ENCODE measurements at places on chromosomes 3 and 15. TPM values are rescaled to one million over a fixed set of nuclear protein-coding genes. Genes with fewer than 3 reads are reported as not detected.
A peak's percentile ranks its signal among the peaks of the same experiment; 100 is the strongest.

GRCh38 chr15:72474912-72475628 lies 940 bp downstream of the ARIH1 start:
- H3K36me3 ChIP-seq, result peaks cover 34% of the 10 kb centered on the region
- peaks cover 24% of the 10 kb centered on the region for H3K4me1 ChIP-seq
- DNase-seq, result peak; percentile 71
- peak overlapping the region; percentile 82 for H3K27ac ChIP-seq
- peak overlapping the region; percentile 96 for H3K4me3 ChIP-seq

DNA sequence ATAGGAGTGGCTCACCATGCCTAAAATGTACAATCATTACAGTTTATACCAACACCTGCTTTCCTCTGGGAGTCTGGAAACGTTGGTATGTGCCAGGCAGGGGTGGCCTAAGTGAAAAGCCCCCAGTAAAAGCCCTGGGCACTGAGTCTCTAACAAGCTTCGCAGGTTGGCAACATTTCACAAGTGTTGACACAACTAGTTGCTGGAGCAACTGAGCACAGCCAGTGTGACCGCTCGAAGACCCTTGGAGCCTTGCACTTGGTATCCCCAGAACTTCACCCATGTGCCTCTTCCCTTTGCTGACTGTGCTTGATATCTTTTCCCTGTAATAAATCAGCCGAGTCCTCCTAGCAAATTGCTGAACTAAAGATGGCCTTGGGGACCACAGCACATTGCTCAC lies 2.7 kb downstream of the RIOX2 start:
- no peak overlapping the region for H3K4me3 ChIP-seq
- no peak overlapping the region for H3K27ac ChIP-seq
- DNase-seq, result no peak
- no peaks in the 10 kb centered on the region for H3K36me3 ChIP-seq

DNA sequence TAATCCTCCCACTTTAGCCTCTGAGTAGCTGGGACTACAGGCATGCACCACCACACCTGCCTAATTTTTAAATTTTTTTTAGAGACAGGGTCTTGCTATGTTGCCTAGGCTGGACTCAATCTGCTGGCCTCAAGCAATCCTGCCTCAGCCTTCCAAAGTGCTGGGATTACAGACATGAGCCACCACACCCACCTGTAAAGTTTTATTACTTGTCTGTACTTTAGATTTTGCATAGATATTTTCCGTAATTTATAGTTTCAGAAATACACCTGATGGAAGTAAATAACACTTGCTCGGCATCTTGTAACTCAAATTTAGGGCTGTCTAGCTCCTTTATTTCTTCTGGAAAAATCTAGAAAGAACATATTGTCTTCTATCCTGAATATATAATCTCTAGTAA lies 5.8 kb downstream of the DZIP3 start:
- H3K4me1 ChIP-seq, result peaks cover 11% of the 10 kb centered on the region
- H3K4me3 ChIP-seq, result no peak overlapping the region
- DNase-seq, result no peak
- no peaks in the 10 kb centered on the region for H3K36me3 ChIP-seq

DNA sequence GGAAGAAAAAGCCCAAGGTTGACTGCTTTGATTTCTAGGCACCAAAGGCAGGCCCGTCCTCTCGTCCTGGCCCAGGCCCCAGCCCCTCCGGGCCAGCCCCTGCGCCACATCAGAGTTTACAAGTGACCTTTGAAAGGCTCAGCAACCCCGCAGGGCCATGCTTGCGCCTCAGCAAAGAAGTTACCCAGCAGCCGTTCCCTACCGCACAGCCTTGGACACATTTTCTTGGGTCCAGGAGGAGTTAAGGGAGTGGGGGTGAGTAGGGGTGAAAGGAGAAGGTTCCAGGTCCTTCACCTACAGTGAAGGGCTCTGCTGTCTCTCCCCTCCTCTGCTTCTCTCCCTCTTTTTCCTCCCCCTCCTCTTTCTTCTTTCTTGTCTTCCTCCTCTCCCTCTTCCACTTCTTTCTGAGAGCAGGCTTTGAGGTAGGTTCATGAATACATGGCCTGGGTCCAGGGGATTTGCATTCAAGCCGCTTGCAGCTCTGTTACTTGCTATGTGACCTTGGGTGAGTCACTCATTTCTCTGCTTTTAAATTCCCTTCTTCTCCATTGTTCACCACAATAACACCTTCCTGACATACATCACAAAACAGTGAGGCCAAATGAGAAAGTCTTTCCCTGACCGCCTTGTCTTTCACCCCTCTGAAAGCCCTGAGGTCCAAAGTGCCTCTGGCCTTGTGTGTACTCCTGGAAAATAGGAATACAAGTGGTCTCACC lies 223.3 kb upstream of the TPRG1 start:
- peaks cover 18% of the 10 kb centered on the region for H3K4me1 ChIP-seq
- peak overlapping the region; percentile 93 for H3K27ac ChIP-seq
- H3K36me3 ChIP-seq, result no peaks in the 10 kb centered on the region
- peak; percentile 38 for DNase-seq
- H3K4me3 ChIP-seq, result peak overlapping the region; percentile 75
- peaks cover 4% of the 10 kb centered on the region for H3K27me3 ChIP-seq

GRCh38 chr3:39118079-39118478 lies 10.6 kb downstream of the TTC21A start:
- H3K27me3 ChIP-seq, result no peaks in the 10 kb centered on the region
- no peak for DNase-seq
- no peak overlapping the region for H3K4me3 ChIP-seq
- H3K36me3 ChIP-seq, result no peaks in the 10 kb centered on the region
- no peak overlapping the region for H3K27ac ChIP-seq

DNA sequence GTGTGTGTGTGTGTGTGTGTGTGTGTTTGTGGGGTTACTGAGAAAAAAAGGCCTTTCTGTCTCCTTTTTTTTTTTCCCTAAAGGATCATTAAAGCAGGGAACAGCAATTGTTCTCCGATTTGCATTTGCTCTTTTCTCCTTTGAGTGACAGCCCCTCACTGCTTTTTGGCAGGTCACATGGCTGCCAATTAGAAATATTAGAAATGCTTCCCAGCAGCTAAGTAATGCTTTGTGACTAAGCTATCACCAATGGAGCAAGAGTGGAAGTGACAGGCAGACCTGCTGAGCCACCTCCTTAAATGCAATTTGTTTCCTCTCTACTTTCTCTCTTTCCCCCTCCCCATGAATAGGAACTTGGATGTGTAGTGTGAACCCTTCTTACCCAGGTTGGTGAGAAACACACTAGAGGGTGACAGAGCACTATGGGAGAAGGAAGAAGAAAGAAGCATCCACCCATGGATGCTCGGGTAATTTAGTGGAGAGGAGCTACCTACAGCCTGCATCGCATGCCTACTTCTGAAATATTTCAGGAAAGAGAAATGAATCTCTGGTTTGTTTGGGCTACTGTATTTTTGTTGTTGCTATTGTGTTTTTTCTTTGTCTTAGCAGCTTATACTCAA lies 165.2 kb upstream of the PDZRN3 start:
- no peaks in the 10 kb centered on the region for H3K27me3 ChIP-seq
- H3K4me1 ChIP-seq, result peaks cover 17% of the 10 kb centered on the region
- H3K27ac ChIP-seq, result no peak overlapping the region
- H3K4me3 ChIP-seq, result no peak overlapping the region

DNA sequence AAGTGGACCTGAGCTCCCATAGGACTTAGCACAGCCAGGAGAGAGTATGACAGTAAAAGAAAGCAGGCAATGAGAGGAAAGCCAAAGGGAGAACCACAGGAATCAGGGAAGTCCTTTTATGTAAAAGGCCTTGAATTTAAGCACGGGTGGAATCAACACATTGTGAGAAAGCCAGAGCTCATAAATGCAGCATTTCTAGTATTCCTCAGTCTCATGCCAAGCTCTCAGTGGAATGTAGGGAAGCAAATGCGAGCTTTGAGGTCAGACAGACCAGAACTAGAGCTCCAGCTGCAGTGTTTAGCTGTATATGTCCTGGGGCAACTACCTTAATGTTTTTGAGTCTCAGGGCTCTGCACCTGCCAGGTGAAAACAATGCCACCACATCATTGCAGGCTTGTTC lies 132.1 kb upstream of the TRIM42 start:
- H3K27ac ChIP-seq, result no peak overlapping the region
- H3K4me1 ChIP-seq, result peaks cover 8% of the 10 kb centered on the region
- H3K36me3 ChIP-seq, result no peaks in the 10 kb centered on the region
- no peak for DNase-seq
- no peak overlapping the region for H3K4me3 ChIP-seq

Gene ZDHHC19
- total RNA-seq, result 5.2 TPM

Gene CCR4
- 0.11 TPM for total RNA-seq

Gene SCN11A
- total RNA-seq, result 0.27 TPM

Gene CACNA1D
- total RNA-seq, result 3.6 TPM

Gene ZDHHC23
- 17.9 TPM for total RNA-seq

Gene USP50
- total RNA-seq, result not detected

Gene RBP2
- total RNA-seq, result not detected

Gene STRA6
- 20.1 TPM for total RNA-seq

All from WTC11 (cell line).